ENCODE measurements at places on chromosomes 7 and 10. TPM values are rescaled to one million over a fixed set of nuclear protein-coding genes. Genes with fewer than 3 reads are reported as not detected.

GRCh38 chr10:128741680-128742079, 615.5 kb upstream of the MKI67 start:
- no peak overlapping the region for H3K27ac ChIP-seq
- H3K36me3 ChIP-seq = no peaks in the 10 kb centered on the region
- DNase-seq = no peak
- H3K4me1 ChIP-seq = no peaks in the 10 kb centered on the region
- H3K27me3 ChIP-seq = peaks cover 92% of the 10 kb centered on the region
- H3K4me3 ChIP-seq = no peak overlapping the region

GRCh38 chr10:34145715-34146114, 669.4 kb downstream of the PARD3 start:
- DNase-seq = no peak
- no peaks in the 10 kb centered on the region for H3K4me1 ChIP-seq
- H3K27me3 ChIP-seq = no peaks in the 10 kb centered on the region
- no peak overlapping the region for H3K27ac ChIP-seq
- H3K36me3 ChIP-seq = no peaks in the 10 kb centered on the region
- no peak overlapping the region for H3K4me3 ChIP-seq

DNA sequence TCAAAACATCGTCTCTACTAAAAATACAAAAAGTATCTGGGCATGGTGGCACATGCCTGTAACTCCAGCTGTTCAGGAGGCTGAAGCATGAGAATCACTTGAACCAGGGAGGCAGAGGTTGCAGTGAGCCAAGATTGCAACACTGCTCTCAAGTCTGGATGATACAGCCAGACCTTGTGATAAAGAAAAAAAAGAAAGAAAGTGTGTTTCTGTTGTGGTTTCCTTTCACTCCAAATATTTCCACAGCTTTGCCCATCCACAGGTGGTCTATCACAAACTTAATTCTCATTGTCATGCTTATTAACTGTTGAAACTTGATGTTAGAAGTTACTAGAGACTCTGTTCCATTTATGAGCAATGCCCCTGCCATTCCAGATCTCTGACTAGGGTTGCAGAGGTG, 316.0 kb upstream of the SEMA3C start:
- no peaks in the 10 kb centered on the region for H3K27me3 ChIP-seq
- no peak overlapping the region for H3K4me3 ChIP-seq
- H3K4me1 ChIP-seq = peaks cover 7% of the 10 kb centered on the region
- no peak for DNase-seq
- H3K27ac ChIP-seq = no peak overlapping the region
- H3K36me3 ChIP-seq = no peaks in the 10 kb centered on the region

- peaks cover 98% of the 10 kb centered on the region for H3K36me3 ChIP-seq
- H3K27ac ChIP-seq = no peak overlapping the region
- H3K27me3 ChIP-seq = no peaks in the 10 kb centered on the region
- peaks cover 15% of the 10 kb centered on the region for H3K4me1 ChIP-seq
- H3K4me3 ChIP-seq = no peak overlapping the region
- no peak for DNase-seq
Measured at GRCh38 chr10:6229290-6229689, 26.6 kb downstream of the PFKFB3 start.

DNA sequence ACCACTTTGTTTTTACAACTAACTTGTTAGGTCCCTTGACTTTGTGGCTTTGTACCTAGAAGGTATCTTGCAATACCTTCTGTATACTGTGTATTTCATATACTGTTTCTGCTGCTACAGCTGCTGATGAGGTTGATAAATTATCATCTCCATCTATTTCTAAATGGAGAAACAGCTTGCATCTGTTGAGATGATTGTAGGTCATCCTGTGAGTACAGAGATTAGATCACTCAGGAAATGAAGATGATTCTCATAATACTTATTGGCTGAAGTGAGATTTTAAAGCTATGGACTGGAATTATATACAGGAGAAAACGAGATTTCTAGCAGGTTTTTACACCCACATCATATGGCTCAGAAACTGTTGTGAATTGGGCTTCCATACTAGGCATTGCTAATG, 280.5 kb downstream of the KCND2 start:
- no peaks in the 10 kb centered on the region for H3K27me3 ChIP-seq
- no peak for DNase-seq
- H3K4me1 ChIP-seq = no peaks in the 10 kb centered on the region
- H3K4me3 ChIP-seq = no peak overlapping the region
- no peaks in the 10 kb centered on the region for H3K36me3 ChIP-seq

DNA sequence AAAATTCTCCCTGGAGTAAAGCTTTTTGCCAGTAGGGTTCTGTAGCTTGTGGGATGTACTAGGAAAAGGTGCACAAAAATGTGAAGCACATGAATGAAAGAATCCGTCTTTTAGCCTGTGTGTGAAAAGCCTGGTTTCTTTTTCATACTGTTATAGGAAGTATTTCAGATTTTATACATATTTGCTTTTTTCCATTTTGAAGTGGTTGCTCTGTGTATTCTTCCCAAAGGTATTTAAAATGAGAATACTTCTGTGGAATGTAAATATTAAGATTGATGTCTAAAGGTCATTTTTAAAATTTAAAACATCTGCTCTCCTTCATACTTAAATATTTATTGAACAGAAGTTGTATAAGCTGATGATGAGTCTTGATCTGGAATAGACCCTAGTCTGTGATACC, 96.8 kb downstream of the CDK14 start:
- no peaks in the 10 kb centered on the region for H3K27me3 ChIP-seq
- no peak overlapping the region for H3K27ac ChIP-seq
- H3K4me1 ChIP-seq = peaks cover 8% of the 10 kb centered on the region
- no peak for DNase-seq
- no peak overlapping the region for H3K4me3 ChIP-seq
- H3K36me3 ChIP-seq = no peaks in the 10 kb centered on the region

DNA sequence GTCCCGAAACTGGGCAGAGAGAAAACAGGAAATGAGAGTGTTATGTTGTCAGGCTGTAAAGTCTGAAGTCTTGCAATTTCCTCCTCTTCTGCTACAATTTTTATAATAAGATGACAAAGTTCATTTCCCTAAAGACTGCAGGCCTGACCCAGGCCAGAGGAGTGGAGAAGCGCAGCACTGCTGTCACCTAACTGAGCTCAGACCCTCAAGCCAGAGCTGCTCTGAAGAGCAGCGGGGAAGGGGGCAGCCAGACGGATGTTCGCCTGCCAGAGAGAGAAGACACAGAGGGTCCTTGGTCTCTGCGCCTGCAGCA, 12.6 kb upstream of the AOAH start:
- peak overlapping the region; percentile 45 for H3K27ac ChIP-seq
- H3K4me3 ChIP-seq = no peak overlapping the region
- no peaks in the 10 kb centered on the region for H3K4me1 ChIP-seq
- H3K36me3 ChIP-seq = no peaks in the 10 kb centered on the region

- DNase-seq = no peak
- H3K4me1 ChIP-seq = peaks cover 26% of the 10 kb centered on the region
- H3K27ac ChIP-seq = no peak overlapping the region
- no peaks in the 10 kb centered on the region for H3K27me3 ChIP-seq
Measured at GRCh38 chr10:114928818-114929217, 9.2 kb upstream of the TRUB1 start.

- no peak overlapping the region for H3K4me3 ChIP-seq
- H3K27ac ChIP-seq = no peak overlapping the region
- no peak for DNase-seq
- no peaks in the 10 kb centered on the region for H3K27me3 ChIP-seq
- no peaks in the 10 kb centered on the region for H3K4me1 ChIP-seq
- H3K36me3 ChIP-seq = no peaks in the 10 kb centered on the region
Measured at GRCh38 chr7:74212661-74213060, 2.9 kb downstream of the LAT2 start.

DNA sequence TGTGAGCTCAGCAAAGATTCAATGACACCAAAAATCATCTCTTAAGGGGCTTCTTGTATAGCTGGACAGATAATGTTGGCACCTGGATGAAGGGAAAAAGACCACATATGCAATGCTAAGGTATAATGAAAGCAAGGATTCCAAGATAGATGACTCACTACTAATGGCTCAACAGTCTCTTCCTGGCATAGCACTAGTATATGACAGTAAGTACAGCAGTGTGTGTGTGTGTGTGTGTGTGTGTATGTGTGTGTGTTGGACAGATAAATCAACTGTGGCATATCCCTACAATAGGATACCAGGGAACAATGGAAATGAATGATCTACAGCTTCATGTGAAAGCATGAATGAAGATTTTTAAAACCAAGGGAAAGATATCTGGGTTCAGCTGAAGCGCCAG, 257.1 kb downstream of the SFMBT2 start:
- H3K27me3 ChIP-seq = peaks cover 9% of the 10 kb centered on the region
- no peak overlapping the region for H3K27ac ChIP-seq
- no peak for DNase-seq
- H3K4me1 ChIP-seq = no peaks in the 10 kb centered on the region
- H3K4me3 ChIP-seq = no peak overlapping the region

- H3K4me3 ChIP-seq = no peak overlapping the region
- no peak overlapping the region for H3K27ac ChIP-seq
Measured at GRCh38 chr7:1288996-1289551, 56.4 kb downstream of the UNCX start.

GRCh38 chr10:24435374-24435773, 226.4 kb downstream of the KIAA1217 start:
- H3K36me3 ChIP-seq = peaks cover 43% of the 10 kb centered on the region
- peaks cover 10% of the 10 kb centered on the region for H3K4me1 ChIP-seq
- no peaks in the 10 kb centered on the region for H3K27me3 ChIP-seq
- H3K27ac ChIP-seq = no peak overlapping the region

GRCh38 chr7:2460641-2461040, 15.6 kb downstream of the GRIFIN start:
- no peak overlapping the region for H3K4me3 ChIP-seq
- no peaks in the 10 kb centered on the region for H3K4me1 ChIP-seq
- H3K36me3 ChIP-seq = no peaks in the 10 kb centered on the region
- H3K27me3 ChIP-seq = no peaks in the 10 kb centered on the region
- DNase-seq = no peak
- no peak overlapping the region for H3K27ac ChIP-seq

DNA sequence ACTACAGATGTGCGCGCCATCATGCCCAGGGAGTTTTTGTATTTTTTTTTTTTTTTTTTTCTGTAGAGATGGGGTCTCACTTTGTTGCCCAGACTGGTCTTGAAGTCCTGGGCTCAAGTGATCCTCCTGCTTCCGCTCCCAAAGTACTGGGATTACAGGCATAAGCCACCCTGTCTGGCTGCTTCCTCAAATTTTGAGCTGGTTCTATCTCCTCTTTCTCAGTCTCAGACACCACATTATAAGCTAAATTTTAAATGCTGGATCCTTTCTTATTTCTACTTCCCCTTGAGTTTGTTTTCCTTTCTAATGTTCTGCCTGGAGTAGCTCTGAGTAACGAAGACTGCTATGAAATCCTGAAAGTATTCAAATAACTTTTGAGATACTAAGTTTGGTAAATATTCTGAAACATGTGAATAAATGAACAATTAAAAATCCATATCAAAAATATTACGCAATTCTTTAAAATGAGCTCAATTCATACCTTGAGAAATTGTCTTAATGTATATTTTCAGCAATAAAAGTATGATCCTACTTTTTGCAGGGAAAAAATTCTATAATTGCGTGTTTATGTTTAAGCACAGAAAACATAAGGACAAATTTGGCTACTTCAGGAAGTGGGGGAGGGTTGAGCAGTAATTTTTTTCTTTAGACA, 15.0 kb downstream of the TCAF1 start:
- no peak overlapping the region for H3K27ac ChIP-seq
- peaks cover 12% of the 10 kb centered on the region for H3K36me3 ChIP-seq
- DNase-seq = no peak
- peaks cover 30% of the 10 kb centered on the region for H3K4me1 ChIP-seq
- H3K4me3 ChIP-seq = no peak overlapping the region

DNA sequence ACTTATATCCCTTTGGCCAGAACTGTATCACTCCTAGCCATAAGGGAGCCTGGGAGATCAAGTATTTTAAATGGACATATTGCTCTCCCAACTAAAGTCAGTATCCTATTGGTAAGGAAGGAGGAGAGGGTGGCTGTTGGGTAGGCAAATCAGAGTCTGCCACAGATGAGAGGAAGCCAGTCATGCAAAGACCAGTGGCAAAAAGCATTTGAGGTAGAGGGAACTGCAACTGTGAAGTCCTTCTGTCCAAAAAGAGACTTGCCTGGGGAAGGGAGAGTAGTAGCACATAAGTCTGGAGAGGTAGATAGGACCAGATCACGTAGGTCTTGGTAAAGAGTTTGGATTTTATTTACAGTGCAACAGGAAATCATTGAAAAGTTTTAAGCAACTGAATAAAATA, 8.8 kb upstream of the CCNJ start:
- no peaks in the 10 kb centered on the region for H3K27me3 ChIP-seq
- DNase-seq = no peak
- H3K4me1 ChIP-seq = no peaks in the 10 kb centered on the region
- H3K36me3 ChIP-seq = no peaks in the 10 kb centered on the region
- no peak overlapping the region for H3K4me3 ChIP-seq

DNA sequence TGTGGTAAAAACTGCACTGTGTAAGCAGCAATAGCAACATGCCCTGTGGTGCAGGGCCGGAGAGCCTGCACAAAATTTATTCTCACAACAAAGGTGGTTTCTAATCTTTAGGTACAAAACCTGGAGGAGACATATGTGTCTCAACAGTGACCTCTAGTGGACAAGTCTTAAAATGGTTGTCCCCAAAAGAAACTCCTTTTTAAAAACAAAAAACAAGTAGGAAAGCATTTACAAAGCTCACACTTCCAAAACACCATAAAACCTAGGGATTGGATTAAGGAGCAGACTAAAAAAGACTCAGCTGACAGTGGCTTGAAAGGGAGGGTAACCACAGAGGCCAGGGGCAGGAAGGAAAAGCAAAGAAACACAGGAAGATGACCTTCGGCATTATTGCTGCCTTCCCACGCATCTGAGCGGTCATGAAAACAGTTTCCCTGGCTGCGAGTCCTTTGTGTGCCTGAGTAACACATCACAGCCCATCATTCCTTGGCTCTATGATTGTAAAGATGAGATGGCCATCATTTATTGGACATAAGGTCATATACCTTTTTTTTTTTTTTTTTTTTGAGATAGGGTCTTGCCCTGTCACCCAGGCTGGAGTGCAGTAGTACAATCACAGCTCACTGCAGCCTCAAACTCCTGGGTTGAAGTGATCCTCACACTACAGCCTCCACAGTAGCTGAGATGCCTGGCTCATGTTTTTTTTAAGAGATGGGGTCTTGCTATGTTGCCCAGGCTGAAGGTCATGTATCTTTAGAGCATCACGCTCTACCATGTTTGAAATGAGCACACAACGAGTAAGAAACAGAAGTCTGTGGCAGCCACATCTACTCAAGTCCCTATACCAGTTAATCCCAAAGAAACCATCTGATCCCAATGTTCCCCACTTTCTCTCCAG, 39.5 kb downstream of the RSU1 start:
- H3K36me3 ChIP-seq = peaks cover 3% of the 10 kb centered on the region
- no peak for DNase-seq
- H3K27me3 ChIP-seq = no peaks in the 10 kb centered on the region
- peak overlapping the region; percentile 14 for H3K4me3 ChIP-seq
- peak overlapping the region; percentile 64 for H3K27ac ChIP-seq
- peaks cover 35% of the 10 kb centered on the region for H3K4me1 ChIP-seq

The HMX3 gene
- not detected for total RNA-seq

The VSTM4 gene
- total RNA-seq = 21.1 TPM

The CD36 gene
- total RNA-seq = 1,018 TPM

The ACSL5 gene
- total RNA-seq = 5.6 TPM

The TMEM140 gene
- total RNA-seq = 23.3 TPM

The DENND2A gene
- total RNA-seq = 10.8 TPM
